Stimulated activated CD8-positive, alpha-beta memory T cell treated with anti-CD3 and anti-CD28 coated beads, Interleukin-15, amount 100 ng/mL, for 48 hours (primary cell): ENCODE measurements at places on chromosomes 16 and 17.

DNA sequence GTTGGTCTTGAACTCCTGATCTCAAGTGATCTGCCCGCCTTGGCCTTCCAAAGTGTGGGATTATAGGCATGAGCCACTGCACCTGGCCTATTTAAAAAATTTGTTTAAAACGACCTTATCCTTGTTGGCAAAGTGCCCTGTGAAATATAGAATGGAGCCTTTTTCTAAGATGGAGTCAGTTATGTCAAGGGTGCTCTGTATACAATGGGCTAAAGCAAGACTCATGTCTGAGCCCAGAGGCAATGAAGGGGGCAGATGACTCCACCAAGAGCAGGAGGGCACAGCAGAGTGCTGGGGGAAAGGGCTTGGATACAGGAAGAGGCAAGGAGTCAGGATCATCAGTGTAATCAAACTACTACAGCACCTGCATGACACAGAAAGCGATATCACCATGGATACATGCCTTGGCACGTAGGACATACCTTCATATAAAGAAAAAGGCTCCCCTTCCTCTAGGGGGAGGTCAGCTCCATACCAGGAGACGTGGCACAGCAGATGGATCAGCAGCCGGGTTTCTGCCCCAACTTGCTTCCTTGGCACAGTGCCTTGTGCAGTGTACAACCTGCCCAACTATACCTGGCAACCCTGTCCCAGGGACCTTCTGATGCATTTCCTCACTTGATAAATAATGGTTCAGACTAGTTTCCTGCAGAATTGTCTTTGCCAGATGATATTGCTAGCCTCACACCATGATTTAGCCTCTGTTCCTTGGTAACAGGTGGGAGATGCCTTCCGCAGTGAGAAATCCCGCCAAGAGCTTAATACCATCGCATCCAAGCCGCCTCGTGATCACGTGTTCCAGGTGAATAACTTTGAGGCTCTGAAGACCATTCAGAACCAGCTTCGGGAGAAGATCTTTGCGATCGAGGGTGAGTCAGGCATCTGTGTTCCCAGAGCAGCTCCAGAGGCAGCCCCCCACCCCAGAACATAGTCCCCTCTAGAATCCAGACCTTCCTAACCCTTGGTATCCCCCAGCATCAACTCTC, 15.3 kb downstream of the ITGAM start:
- DNase-seq: no peak

- DNase-seq: no peak
These were observed 2.2 kb upstream of the CDK5R1 start for GRCh38 chr17:32484628-32485027.

- DNase-seq: no peak
These were observed 43.5 kb downstream of the HS3ST2 start for GRCh38 chr16:22857296-22858025.

- no peak for DNase-seq
These were observed 25.2 kb downstream of the CEP95 start for GRCh38 chr17:64531955-64532371.

DNA sequence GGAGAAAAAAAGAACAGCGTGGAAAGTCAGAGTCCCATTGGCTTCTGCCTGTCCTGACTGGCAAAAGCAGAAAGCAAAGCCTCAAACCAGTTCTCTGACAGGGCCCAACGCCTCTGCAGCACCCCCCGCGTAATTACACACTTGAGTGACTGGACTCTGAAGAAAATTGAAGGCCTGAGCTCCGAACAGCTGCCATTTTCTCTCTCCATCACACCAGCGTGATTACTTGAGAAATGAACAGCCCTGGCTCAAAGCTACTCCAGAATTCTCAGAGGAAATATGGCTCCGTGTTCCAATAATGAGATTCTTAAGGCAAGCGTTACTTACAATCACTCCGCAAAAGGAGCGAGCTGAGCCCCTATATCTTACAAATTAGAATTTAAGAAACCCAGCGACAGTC, 142.7 kb upstream of the C17orf78 start:
- DNase-seq: no peak

GRCh38 chr16:4273858-4274311, 1.1 kb upstream of the TFAP4 start:
- peak; percentile 22 for DNase-seq

DNA sequence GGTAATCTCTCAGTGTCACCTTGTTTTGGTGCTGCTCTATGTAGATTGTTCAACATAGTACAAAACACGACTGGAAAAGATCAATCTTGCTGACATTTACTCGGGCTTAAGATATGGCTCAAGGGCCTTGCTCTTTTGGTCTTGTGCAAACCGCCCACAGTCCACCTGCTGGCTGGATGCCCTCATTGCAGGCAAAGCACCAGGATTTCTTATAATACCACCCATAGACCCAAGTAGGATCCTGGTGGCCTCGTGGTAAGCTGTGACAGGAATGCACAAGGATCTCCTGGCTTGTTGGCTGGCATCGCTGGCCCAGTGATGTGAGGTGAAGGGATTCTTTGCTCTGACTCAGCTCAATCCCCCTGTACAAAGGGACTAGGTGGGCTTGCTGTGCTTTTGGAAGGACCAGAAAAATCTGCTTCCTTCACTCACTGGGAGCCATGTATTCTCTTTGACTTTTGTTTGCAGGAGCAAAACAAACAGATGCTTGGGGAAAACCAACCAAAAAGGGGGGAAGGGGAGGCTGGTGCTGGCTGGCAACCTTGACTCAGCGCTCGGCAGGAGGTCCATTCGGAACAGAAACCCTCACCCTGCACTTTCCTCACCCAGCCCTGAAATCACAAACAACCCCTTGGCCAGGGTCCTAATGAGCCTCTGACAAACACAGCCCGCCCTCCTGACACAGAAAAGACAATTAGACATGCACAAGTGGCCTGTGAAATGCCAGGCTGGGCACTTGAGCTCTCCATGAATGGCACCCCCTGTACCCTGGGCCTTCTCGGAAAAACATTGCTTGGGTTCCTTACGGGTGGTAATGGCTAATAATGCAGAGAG, 36.6 kb upstream of the MED9 start:
- DNase-seq: peak; percentile 42
